Pancreas (tissue), 10 donors: ENCODE measurements at places on chromosomes 5 and 9. TPM values are rescaled to one million over a fixed set of nuclear protein-coding genes. Genes with fewer than 3 reads are reported as not detected.

CAMK4 gene
- total RNA-seq, result 1.3 TPM

DNA sequence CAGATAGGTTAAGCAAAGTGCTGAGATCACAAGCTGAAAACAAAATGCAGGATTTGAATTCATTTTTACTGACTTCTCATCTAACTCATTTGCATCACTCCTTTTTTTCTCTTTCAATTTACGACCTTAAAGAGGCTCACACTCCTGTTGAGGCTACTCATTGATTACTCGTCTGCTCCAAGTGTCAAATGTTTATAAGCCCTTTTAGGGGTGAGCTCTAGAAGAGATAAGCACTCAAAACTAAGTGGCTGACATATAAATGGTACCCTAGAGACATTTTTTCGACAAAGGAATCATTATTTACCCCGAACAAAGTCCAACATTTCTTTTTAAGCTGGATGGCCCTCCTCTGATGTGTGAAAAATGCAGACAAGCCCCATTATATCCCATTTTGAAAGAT is 483.1 kb downstream of the MAT2B start:
- no peak for DNase-seq

DNA sequence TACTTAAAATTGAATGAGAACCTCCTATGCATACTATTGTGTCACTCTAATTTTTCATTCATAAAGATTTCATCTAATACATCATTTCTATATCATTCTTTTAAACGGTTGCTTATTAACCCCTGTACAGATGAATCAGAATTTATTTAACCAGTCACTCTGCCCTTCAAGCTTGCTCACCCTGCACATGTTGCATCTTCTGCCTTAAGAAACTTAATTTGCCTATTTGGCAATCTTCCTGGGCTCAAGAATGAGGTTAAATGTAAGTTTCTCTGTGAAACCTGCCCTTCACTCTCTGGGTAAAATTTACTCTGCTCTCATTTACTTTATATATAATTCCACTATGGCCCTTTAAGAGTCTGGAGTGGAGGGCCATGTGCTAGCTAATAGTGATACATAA is 434.7 kb upstream of the ZNF608 start:
- DNase-seq, result no peak

CCNJL gene
- 0.09 TPM for total RNA-seq

NRG2 gene
- total RNA-seq, result 1.5 TPM

GRCh38 chr5:39475881-39476842 is 51.4 kb upstream of the DAB2 start:
- no peak for DNase-seq

GRCh38 chr9:96136992-96137670 is 164.8 kb downstream of the HSD17B3 start:
- DNase-seq, result no peak

DNA sequence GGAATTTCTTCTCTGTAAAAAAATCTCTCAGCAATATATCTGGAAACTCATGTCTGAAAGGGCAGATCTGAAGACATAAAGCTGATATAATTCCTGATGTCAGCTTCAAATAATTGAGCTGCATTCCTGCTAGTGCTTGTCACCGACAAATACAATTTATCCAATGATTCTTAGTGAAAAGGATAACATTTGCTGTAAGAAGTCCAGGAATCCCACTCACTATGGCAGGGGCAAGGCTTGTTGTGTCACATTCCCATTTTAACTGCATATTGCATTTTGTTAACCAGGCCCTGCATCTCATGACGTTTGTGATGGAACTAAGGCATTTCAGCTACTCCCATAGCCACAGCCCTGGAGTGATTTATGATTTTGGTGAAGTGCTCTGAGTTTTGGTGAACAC is 160.1 kb upstream of the DAB2 start:
- no peak for DNase-seq

SOHLH1 gene
- total RNA-seq, result not detected

DNA sequence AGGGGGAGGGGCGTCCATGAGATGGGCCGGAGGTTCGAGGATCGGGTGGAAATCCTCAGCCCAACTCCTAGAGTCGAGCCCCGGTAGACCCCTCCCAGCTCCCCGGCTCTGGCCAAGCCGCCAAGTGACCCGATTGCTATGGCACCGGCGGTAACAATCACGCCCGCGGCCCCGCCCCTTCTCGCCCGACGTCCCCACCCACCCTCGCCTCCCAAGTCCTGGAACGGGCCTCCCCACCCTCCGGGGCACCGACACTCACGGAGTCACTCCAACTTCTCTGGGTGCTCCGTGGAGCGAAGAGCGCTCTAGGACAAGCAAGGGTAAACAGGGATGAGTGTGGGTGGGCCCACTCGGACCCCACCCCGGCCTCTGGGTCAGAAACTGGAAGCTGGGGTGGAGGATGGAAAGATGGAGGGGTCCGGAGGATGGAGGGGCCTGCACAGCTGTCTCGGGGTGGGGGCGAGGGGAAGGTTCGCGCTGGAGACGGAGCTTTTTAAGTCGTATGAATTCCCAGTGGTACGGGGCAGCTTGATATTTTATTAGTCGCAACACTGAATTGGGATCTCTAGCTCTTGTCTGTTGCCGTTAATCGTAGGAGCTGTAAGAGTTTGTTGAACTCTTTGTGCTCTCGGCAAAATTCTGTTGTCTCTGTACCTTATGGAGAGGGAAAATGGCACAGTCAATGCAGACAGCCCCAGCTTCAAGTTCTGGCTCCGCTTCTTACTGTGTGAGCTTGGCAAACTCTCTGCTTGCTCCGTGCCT is at the start of gene SPACA9:
TSS of gene SPACA9 (plus strand) at position 204 of the 762 bp plus-strand sequence. CDS start 5,050 bp downstream, outside the sequence.
- DNase-seq, result peak; percentile 49

TEX48 gene
- not detected for total RNA-seq

PDCD1LG2 gene
- total RNA-seq, result 0.31 TPM

- DNase-seq, result no peak
Measured at GRCh38 chr9:98709968-98710965, 1.5 kb upstream of the GABBR2 start.

GRCh38 chr9:110788871-110789270 is 120.3 kb downstream of the MUSK start:
- no peak for DNase-seq

- DNase-seq, result peak; percentile 9
Measured at GRCh38 chr9:26346942-26347477, 545.6 kb downstream of the CAAP1 start.

SEC24A gene
- total RNA-seq, result 18.1 TPM

DNA sequence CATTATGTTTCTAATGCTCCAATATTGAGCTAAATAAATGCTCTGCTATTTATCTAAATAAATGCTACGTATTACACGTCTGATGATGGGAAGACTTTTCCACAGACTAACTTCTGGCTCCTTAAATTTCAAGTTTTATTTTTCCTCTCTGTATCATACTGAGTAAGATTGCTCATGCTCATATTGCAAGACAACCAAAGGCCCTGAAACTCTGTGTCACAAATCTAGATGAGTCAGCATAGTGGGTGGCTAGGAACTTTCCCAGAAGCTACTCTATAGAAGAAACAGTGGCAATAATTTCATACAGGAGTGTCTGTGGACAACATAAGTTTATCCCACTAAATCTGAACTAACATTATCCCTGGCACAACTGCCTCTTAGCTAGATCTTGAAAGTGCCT is 53.0 kb upstream of the RFX3 start:
- DNase-seq, result no peak

FOXD1 gene
- total RNA-seq, result not detected

GRCh38 chr9:2026220-2026997 is 11.3 kb downstream of the SMARCA2 start:
- DNase-seq, result no peak

- DNase-seq, result no peak
Measured at GRCh38 chr5:97242341-97242740, 59.3 kb upstream of the RIOK2 start.

- no peak for DNase-seq
Measured at GRCh38 chr9:123724211-123724796, 205.6 kb downstream of the DENND1A start.

LHX2 gene
- not detected for total RNA-seq

- no peak for DNase-seq
Measured at GRCh38 chr5:4859500-4860235, 280.5 kb upstream of the ADAMTS16 start.

- DNase-seq, result no peak
Measured at GRCh38 chr9:115118879-115119218, 892 bp upstream of the TNC start.

DNA sequence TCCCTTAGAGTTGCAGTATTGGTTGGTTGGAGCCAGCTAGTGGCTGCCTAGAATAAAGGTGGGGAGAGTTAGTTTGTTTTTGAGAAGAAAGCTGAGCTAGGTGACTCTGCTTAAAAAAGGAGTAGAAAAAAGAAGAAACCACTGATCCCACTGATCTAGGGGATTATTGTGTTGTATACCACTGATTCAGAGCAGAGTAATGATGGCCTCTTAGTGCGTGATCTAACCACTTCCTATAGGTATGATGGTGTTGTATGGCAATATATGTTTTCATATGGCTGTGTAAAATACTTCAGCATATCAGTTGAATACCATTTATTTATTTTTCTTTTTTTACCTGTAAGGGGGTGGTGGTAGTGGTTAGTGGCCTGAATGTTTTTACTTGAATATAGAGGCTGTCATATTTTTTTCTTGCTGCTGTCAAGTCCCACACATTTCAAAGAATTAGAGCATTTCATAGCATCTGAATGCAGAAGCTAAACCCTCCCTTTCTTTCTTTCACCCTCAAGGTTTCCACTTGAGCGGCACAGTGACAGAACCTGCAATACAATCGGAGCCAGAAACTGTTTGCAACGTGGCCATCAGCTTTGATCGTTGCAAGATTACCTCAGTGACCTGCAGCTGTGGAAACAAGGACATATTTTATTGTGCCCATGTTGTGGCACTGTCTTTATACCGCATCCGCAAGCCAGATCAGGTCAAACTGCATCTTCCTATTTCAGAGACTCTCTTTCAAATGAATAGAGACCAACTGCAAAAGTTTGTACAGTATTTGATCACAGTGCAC is 140.3 kb downstream of the ZSWIM6 start:
- no peak for DNase-seq

GRCh38 chr5:58088941-58089340 is 370.9 kb downstream of the PLK2 start:
- no peak for DNase-seq

GRCh38 chr5:56961746-56962145 is 9.8 kb upstream of the MIER3 start:
- no peak for DNase-seq

EQTN gene
- 0.39 TPM for total RNA-seq

SMIM32 gene
- 0.43 TPM for total RNA-seq

- no peak for DNase-seq
Measured at GRCh38 chr5:37086466-37087173, 162.6 kb downstream of the CPLANE1 start.

- DNase-seq, result no peak
Measured at GRCh38 chr5:95738072-95738471, 6.9 kb downstream of the RHOBTB3 start.

DNA sequence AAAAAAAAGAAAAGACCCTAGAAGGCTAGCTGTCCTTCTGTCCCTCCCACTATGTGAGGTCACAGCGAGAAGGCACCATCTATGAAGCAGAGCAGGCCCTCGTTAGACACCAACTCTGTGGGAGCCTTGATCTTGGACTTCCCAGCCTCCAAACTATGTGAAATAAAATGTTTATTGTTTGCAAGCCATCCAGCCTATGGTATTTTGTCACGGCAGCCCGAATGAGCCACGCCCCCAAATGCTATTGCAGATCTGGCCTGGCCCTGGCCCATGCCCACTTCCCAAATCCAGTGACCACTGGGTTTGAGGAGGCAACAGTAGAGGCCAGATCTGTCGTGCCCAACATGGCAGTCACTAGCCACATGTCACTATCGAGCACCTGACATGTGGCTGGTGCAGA is 10.8 kb downstream of the STK10 start:
- DNase-seq, result no peak

PTPN3 gene
- 12.6 TPM for total RNA-seq

TRAF2 gene
- 6.1 TPM for total RNA-seq
